ENCODE measurements at places on chromosomes 6 and 20.
A peak's percentile ranks its signal among the peaks of the same experiment; 100 is the strongest.

DNA sequence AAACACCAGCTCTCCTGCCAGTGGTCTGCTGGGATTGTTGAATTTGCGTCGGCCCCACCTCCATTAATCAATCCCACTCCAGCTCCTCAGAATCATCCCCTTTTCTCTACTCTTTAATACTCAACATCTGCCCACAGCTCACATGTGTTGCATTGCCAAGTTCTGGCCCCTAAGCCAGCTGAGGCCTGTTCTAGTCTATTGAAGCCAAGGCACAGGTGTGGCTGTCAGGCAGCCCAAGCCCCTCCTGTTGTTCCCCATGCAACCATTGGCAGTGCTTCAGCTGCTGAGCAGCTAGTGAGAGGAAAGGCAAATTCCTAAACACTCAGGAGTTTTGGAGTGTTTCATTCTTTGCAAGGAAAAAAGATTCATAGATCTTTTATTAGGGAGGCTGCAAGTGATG, 128.0 kb upstream of the NT5E start:
- DNase-seq = no peak

GRCh38 chr20:1656844-1657243, 735 bp downstream of the SIRPG start:
- no peak for DNase-seq

GRCh38 chr6:163356324-163356723, 58.2 kb upstream of the QKI start:
- DNase-seq = peak; percentile 71

- DNase-seq = no peak
Measured at GRCh38 chr6:39296745-39297640, 17.2 kb downstream of the KCNK17 start.

GRCh38 chr20:13515796-13516558, 122.8 kb downstream of the TASP1 start:
- no peak for DNase-seq

GRCh38 chr20:3119044-3119443, 34.5 kb upstream of the AVP start:
- no peak for DNase-seq

GRCh38 chr6:48213076-48213788, 102.2 kb upstream of the PTCHD4 start:
- no peak for DNase-seq

DNA sequence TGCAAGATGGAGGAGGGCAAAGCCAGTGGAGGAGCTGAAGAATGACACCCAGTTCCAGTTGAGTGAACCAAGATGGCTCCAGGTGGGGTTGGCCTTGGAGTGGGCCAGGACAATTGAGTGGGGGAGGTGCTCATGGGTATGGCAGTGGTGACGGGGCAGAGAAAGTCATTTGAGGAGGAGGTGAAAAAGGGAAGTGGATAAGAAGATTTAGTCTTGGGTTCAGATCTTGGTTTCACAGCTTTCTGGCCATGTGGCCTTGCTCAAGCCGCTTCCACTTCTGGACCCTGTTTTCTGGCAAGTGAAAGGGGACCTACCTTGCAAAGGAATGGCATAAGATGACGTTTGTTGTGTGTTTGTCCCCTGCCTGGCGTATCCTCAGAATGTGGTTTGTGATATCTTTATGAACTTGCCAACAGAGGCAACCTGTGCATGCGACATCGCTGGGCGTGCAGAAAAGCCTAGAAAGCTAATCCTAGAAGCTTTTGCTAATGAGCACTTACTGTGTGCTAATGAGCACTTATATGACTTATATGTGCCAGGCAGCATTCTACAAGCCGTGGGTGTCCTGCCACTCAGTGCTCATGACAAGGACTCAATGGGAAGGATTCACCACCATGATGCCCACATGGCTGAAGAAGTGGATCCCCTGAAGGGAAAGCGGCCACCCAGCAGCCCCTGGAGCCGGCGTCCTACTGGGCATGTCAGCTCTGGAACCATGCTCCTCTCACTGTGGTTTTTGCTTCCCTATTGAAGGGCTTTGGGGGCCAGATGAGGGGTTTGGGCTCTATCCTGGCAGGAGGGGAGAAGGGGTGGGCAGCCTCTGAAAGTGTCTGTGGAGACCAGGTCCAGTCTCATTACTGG, 23.6 kb upstream of the STX16 start:
- no peak for DNase-seq

DNA sequence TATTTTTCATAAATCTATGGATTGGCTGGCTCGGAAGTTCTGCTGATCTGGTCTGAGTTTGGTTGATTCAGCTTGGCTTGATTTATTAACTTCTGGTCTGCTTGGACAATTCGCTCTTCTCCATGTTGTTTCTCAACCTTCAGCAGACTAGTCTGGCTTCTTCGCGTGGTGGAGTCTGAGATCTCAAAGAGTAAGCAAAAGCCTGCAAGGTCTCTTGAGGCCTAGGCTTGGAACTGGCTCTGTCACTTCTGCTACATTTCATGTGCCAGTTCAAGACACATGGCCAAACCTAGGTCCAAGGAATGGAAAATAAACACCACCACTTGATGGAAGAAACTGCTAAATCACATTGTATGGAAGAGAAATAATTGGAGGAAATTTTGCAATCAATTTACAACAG, 115.1 kb upstream of the JAG1 start:
- DNase-seq = no peak

DNA sequence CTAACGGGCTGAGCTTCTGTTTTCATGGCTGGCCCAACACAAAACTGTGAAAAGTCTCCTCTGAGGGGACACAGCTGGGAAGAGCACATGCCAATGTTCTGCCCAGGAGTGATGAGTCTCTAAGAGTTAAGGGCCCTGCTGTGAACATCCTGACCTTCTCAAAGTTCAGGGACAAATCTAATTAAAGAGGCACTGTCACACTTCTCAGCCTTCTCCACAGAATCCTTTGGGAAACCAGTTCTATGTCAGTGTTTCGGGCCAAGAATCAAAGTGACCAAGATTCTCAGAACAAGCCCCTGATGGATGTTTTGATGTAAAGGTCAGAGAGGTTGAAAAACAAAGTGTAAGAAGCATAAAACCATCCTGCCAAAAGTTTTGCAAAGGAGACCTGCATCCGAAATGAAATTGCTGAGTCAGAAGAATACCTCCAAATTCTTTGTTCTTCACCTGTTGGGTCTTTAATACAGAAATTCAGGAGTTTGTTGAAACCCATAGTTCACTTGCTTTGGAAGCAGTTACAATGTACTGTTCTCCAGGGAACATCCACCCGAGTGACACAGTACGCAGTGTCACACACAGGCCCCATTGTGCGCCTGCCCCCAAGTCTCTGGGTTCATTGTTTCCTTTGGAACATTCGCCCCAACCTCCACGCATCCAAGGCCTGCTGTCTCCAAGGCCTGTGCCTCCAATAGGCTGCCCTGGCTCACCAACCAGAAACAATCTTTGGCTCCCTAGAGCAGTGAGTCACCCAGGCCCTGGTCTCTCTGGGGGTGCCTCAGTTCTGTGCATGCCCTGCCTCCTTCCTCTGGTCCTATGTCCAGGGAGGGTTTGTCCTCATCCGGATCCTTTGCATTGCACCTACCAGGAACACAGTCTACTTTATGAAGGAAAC, 65.5 kb upstream of the QKI start:
- DNase-seq = no peak

- peak; percentile 47 for DNase-seq
Measured at GRCh38 chr6:132143258-132143657, 192.1 kb upstream of the CCN2 start.

DNA sequence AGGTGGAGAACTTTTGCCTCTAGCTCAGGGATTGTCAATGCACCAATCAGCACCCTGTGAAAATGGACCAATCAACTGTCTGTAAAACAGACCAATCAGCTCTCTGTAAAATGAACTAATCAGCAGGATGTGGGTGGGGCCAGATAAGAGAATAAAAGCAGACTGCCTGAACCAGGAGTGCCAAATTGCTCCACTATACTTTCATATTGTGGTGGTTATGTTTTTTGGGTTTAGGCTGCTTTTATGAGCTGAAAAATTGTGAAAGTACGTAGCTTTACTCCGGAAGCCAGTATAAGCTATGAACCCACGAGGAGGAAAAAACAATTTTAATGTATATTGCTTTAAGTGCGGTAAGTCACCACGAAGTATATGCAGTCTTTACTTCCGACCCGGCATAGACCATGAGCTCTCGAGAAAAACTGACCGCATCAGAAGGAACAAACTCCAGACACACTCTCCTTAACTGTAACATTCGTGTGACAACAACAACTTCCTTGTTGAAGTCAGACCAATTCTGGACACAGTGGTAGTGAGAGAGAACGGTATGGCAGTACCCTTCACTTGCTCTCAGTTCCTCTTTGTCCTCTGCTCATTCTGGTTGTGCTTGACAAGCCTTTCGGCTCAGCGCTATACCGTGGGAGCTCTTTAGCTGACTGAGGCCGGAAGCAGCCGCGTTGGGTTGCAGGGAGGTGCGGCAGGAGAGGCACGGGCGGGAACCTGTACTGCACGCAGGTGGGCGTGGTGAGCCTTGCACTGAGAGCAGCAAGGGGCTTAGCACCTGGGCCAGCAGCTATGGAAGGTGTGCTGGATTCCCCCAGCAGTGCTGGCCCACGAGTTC, 81.9 kb upstream of the E2F3 start:
- no peak for DNase-seq

- DNase-seq = peak; percentile 84
Measured at GRCh38 chr6:17600527-17601385, 654 bp downstream of the FAM8A1 start.

- DNase-seq = no peak
Measured at GRCh38 chr20:9500121-9500520, 14.3 kb upstream of the LAMP5 start.

- no peak for DNase-seq
Measured at GRCh38 chr20:49874696-49875095, 40.6 kb downstream of the SPATA2 start.

DNA sequence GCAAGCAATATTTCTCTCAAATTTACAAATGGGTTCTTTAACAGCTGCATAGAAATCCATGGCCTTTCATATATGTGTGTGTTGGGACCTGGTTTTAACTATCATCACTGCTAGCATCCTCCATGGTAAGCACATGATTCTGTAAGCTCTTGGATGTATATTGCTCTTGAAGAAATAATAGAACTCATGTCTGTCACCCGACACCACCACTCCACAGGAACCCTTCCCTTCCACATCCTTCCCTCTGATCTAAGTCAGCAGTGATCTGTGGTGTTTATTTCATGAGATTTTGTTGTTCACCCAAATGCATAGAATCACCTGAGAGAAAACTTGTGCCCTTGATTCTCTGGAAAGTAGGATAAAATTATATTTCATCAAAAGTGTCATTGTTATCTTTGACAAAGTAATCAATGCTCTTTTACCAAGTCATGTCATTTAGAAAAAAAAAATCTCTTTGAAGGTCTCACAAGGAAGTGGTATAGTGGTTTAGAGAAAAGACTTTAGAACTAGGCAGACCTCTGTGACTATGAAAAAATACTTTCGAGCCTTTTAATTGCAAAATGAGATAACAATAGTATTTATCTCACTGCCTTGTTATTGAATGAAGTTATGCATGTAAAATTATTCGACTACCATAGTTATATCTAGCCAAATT, 649.8 kb upstream of the SLC35B3 start:
- DNase-seq = peak; percentile 50

DNA sequence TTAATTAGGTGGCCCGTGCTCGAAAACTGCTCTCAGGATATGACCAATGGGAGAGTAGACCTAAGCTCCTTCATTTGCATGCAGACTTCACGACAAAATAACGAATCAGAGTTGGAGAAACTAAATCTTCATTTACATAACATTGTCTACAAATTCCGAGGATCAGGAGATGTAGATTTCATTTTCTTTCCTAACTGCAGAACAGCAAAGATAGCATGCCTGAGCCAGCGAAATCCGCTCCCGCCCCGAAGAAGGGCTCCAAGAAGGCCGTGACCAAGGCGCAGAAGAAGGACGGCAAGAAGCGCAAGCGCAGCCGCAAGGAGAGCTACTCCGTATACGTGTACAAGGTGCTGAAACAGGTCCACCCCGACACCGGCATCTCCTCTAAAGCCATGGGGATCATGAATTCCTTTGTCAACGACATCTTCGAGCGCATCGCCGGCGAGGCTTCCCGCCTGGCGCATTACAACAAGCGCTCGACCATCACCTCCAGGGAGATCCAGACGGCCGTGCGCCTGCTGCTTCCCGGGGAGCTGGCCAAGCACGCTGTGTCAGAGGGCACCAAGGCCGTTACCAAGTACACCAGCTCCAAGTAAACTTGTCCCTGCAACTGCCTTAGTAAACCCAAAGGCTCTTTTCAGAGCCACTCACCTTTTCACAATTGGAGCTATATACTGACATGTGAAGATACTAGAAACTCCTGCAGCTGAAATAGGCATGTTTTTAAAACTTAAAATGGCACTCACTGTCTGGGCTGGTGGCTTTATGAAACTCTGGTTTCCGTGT, 96.5 kb downstream of the HFE start:
- peak; percentile 91 for DNase-seq

DNA sequence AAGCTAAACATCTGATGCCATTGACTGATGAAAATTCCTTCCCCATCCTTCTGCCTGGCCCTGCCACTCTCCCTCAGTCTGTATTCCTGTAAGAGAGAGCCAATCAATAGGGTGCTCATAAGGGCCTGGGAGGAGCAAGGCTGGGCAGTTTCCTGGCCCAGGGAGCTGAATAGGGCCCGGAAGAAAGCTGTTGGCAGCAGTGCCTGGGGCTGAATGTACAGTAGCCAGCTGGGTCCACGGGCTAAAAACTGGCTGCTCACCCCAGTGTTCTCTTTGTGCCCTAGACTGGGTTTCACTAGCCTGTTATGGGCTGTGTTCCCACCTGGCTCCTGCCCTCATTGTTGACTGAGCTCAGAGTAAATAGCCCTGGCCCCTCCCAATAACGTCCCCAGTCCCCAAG, 1.7 kb upstream of the WFDC2 start:
- peak; percentile 71 for DNase-seq

GRCh38 chr6:143061597-143062385, 1.1 kb downstream of the AIG1 start:
- no peak for DNase-seq

GRCh38 chr6:6586671-6587526, 1.6 kb upstream of the LY86 start:
- DNase-seq = no peak

- DNase-seq = no peak
Measured at GRCh38 chr6:72382602-72383529, 239.0 kb upstream of the KCNQ5 start.

DNA sequence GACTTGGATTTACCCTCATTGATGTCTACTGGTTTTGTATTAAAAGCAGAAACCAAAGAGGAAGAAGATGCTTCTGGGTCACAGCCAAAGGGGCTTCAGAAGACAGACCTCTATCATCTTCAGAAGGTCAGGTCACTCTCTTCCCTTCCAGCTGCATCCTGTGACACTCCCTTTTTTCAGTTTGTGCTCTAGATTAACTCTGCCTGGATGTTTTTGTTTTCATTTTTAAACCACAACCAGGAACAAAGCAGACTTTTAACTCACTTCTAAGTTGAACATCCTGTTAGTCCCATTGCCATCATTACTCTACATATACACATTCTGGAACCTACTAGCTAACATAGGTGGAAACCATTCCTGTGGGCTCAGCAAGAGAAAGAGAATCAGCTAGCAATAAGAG, 45.2 kb downstream of the AKIRIN2 start:
- DNase-seq = no peak

GRCh38 chr20:4721719-4722118, at the start of gene PRND:
TSS of gene PRND (plus strand) at chr20:4721909. CDS start at chr20:4724552, 2,643 bp downstream.
- DNase-seq = no peak

GRCh38 chr6:155872961-155873360, 417.3 kb upstream of the NOX3 start:
- DNase-seq = no peak

GRCh38 chr6:117440706-117441525, 15.2 kb upstream of the ROS1 start:
- no peak for DNase-seq

Data from endodermal cell (in vitro differentiated cells).